ENCODE measurements at places on chromosomes 12 and 14. TPM values are rescaled to one million over a fixed set of nuclear protein-coding genes. Genes with fewer than 3 reads are reported as not detected.

The TCL1A gene
- total RNA-seq: not detected

The ESR2 gene
- 0.08 TPM for total RNA-seq

The CLECL1 gene
- not detected for total RNA-seq

The REC8 gene
- 2.6 TPM for total RNA-seq

The RND1 gene
- 7.4 TPM for total RNA-seq

The SPTB gene
- total RNA-seq: 0.91 TPM

The C12orf43 gene
- 24.9 TPM for total RNA-seq
